Choroid plexus epithelial cell (primary cell): ENCODE measurements at places on chromosomes 2 and 18.

DNA sequence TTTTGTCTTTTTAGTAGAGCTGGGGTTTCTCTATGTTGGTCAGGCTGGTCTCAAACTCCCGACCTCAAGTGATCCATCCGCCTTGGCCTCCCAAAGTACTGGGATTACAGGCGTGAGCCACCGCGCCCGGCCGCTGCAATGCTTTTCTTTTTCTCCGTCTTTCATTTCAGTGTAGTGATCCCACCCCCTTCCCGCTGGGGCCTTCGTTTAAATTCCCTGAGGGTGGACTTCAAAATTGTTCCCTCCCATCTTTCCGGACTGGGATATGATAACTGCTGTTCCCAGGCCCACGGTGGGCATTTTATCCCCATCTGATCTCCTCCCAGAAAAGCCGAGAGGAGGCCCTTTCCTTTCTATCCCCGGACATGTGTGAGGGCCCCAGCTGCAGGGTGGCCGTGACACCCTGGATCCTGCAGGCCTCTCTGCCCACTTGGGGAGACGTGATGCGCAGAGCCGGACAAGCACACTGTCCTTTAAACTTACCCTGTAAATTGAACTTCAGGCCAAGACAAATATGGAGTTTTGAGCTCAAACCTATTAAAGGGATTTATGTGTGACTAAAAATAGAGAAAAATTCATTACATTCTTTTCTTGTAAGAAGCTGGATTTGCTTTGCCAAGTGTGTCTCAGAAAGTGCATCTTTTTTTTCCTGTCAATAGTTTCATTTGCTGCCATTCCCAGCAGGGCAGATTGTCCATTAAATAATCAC is 54.5 kb upstream of the AFF3 start:
- DNase-seq, result peak; percentile 45

DNA sequence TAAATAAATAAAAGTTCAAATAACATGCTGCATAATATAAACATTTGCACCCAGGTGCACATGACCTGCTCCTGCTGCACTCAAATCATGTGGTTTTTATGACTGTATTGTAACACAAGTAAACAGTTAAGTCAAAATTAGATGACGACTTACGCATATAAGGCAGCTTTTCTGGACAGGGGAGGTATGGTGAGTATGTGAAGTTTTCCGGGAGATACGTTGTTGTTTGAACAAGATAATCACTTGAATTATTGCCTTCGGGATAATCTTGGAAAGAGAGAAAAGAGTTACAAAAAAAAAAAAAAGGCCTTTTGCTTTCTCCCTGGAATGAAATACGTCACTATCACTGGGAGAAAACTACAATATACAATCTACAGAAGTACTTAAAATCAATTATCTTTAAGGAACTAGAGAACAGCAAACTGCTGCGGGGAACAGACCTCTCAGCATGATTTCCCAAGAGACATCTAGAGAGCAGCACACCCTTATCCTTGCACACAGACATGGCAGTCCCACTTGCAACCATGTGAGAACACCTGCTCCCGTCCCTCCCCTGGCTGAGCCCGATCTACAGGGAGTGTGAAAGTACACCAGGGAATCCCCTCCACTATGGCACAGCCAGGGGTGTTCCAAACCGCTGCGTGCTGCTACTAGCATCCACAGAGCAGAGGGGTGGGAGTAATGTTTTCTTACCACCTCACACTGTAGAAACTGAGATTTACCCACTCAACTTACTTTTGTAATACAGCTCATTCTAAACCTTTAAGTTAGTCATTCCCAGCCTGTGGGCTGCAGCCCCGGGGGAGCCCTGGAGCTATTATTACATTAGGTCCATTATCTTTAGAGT is 26.3 kb downstream of the B4GALT6 start:
- DNase-seq, result peak; percentile 11

GRCh38 chr2:147430408-147430807 is 414.4 kb upstream of the ACVR2A start:
- no peak for DNase-seq

GRCh38 chr18:73708591-73708990 is 439.0 kb downstream of the FBXO15 start:
- no peak for DNase-seq

DNA sequence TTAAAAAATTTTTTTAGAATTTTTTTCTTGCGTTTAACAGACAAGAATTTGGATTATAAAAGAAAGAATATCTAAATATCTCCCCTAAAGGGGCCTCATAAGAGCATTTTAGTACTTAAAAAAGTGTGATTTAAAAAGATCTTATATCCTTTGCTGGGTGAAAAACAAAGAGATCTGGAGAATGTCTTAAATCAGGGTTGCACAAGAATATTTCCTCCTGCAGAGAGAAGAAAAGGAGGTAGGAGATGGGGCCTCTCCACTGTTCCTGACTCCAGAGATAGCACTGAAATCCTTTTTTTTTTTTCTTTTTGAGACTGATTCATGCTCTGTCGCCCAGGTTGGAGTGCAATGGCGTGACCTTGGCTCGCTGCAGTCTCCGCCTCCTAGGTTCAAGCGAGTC is 68.5 kb upstream of the OSR1 start:
- peak; percentile 18 for DNase-seq

GRCh38 chr2:101956465-101957438 is 35.0 kb upstream of the IL1R2 start:
- DNase-seq, result peak; percentile 72

- DNase-seq, result no peak
These were observed 495.7 kb upstream of the TCF4 start for GRCh38 chr18:56083523-56084287.

DNA sequence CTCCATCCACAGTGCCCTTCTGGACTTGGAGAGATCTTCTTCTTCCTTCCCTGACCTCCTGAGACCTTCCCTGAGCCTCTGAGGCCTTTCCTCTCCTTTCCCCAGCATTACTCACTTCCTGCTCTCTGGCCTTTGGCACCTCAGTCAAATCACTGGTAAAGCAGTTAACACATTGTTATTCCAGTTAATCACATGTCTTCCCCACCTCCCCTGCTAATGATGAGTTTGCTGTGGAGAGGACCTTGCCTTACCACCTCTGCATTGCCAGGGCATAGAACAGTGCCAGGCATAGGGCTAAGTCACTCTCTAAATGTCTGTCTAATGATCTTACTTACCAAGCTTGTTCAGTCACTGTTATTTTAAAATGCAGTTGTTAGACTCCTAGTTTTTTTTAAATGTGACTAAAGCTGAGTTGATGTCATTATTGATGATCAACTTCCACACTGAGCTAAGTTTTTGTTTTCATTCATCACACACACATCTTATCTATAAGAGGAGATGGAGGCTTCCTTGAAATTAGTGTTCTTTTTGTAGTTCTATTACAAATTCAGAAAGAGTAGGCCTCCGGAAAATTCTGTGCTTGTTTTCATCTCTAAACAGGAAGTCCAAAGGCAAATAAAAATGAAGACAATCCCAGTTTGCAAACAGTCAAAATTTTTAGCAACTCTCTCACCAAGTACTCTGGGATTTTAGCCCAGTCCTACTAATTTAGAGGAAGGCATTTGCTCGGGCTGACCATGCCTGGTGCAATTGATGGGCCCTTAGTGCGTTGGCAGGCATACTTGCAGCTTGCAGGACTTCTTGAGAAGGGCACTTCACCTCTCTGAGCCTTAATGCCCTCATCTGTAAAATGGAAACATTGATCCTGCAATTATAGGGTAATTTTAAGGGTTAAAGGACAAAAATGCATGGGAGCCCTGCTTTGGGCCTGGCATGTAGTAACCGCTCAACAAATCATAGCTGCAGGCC is 113.7 kb upstream of the SPRED2 start:
- no peak for DNase-seq

GRCh38 chr2:61419570-61419969 is 51.3 kb downstream of the USP34 start:
- no peak for DNase-seq

GRCh38 chr2:39603436-39603835 is 62.3 kb upstream of the TMEM178A start:
- peak; percentile 44 for DNase-seq

DNA sequence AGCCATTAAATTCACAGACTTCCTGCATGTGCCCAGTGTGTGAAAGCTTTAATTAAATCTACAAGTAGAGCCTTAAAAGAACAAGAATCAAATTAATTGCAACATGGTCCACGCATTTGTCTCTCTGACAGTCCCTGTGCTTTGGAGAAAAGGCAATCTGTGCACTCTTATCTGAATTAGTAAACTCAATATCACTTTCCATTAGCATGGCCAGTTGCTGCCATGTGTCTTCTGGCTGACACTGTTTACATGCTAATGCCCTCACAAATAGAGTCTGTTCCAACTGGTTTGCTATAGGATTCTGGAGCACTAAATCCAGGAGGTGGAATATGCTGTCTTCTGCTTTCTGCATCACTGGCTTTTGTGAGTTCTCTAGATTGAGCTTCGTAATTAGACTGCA is 434.5 kb upstream of the RAB12 start:
- no peak for DNase-seq

GRCh38 chr2:38945372-38945771 is 55.7 kb downstream of the ARHGEF33 start:
- DNase-seq, result no peak

DNA sequence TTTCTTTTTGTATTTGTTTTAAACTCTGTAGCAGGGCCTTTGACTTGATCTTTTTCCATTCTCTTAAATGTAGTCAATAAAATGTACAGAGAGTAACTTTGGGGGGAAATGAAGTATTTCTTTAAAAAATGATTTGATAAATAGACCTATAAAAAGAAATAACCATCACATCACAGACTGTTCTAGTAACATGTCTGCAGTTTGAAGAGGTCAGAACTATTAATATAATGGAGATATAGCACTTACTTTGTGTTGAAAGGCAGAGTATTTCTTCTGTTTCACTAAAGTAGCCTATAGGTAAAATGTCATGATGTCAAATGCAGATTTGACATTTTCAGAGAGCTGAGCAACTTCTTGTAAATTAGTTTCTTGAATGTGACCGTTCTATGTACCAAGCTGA is 55.7 kb upstream of the FAM237A start:
- DNase-seq, result no peak

DNA sequence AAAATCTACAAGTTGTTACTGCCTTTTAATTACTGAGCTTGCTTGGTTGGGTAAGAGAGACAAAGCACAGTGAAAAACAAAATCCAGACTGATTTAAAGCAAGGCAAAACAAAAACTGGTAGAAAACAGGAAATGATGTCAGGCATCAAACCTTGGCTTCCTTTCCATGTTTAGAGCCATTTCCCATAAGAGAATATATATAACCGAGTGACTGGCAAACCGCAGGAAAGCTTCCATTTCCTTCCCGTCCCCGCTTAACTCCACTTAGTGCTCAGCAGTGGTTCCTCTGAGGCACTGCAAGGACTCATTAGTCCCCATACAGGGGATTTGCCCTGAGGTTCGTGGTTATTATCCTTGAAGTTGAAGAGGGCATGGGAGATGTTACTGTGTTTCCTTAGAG is 446.3 kb downstream of the LPIN1 start:
- no peak for DNase-seq

- no peak for DNase-seq
These were observed 155.4 kb downstream of the ARL4C start for GRCh38 chr2:234341306-234341985.

DNA sequence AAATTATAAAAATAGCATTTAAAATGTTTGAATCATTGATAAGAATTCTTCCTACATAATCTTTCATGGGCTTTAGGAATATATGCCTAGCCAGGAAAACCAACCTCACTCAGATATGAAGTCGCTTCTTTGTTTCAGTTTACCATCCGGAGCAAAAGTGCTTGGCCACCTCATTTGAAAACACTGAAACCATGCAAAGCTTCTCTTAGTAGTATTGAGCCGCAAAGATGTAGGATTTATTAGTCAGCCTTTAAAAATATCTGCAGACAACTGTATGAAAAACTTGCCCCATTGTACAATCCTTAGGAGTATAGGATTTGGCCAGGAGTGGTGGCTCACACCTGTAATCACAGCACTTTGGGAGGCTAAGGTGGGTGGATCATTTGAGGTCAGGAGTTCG is 24.3 kb upstream of the GPD2 start:
- DNase-seq, result no peak

DNA sequence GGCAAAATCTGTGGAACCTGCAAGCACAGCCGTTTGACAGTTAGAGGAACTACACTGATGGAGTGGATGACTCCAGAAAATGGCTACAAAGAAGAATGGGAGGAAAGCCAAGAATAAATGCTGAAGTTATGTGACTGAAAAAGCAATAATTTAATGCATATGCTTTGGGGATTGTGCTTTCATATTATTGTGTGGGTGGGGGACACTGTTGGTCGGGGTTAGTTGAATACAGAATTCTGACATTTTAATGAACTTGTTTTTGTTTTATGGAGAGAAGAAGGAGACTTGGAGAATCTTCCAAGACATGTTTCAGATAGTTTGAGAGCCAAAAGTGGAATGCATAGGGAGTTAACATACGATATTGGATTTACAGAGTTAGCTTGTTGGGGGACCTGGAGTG is 68.5 kb downstream of the NRP2 start:
- DNase-seq, result no peak

- DNase-seq, result peak; percentile 97
These were observed 4.4 kb downstream of the ACTR3 start for GRCh38 chr2:113894156-113894743.

- no peak for DNase-seq
These were observed 34.5 kb downstream of the RBFA start for GRCh38 chr18:80068571-80069272.

DNA sequence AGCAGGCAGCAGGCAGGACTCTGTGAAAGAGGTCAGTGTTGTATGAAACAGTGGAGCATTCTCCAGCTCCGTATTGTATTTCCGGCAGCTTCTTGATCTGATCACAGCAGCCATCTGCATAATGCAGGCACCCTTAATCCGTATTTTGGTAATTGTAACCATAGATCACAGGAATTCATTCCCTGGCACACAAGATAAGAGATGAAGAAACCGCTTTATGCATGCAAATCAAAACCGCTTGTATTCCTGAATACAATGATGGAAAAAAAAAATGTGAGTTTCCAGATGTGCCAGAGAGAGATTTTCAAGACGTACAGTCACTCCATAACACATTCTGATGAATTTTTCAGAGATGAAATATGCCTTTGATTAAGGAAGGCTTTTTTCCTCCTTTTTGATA is 221.3 kb downstream of the ACKR3 start:
- DNase-seq, result no peak

DNA sequence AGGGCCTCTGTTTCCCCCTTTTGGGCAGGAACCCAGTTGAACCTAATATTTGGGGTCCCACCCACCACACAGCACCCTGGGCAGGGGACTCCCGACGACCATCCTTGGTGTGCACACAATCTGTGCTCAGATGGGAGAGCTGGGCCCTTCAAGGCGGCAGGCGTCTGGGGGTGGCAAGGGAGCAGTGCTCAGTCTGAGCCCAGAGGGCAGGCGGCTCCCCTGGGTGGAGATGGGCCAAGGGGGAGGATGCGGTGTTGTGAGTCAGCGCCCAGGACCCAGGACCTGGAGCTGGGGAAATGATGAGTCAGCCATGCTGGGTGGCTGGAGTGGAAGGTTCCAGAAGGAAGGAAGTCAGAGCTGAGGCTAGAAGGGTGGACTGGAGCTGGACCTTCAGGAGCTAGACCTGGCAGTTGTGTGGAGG is 3.8 kb downstream of the PROM2 start:
- DNase-seq, result peak; percentile 30
